ENCODE measurements at places on chromosomes 3 and 15.

DNA sequence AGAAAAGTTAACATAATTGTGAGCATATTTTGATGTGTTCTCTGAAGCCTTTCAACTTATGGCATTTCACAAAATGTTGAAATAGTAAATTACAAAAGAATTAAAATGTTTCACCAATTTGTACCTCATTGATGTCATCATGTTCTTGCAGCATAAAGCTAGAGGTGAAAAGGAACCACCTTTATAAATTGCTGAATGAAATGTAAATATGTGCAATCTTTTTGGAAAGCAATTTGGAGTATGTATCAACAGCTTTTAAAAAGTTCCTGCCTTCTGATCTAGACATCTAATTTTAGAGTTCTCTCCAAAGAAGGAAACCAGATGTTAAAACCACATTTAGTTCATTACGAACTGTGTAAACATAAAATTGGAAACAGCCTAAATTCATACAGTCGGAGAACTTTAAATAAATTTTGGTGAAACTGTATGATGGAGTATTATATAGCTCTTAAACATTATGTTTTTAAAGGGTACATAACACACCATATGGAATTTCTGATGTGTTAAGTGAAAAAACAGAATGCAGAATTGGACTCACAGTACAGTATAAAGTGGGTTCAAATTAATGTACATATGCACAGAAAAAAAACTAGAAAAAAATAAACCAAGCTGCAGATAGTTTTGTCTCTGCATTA, 311.2 kb upstream of the NAALADL2 start:
- DNase-seq = no peak

GRCh38 chr3:52314489-52314888, 1.6 kb upstream of the DNAH1 start:
- no peak for DNase-seq

DNA sequence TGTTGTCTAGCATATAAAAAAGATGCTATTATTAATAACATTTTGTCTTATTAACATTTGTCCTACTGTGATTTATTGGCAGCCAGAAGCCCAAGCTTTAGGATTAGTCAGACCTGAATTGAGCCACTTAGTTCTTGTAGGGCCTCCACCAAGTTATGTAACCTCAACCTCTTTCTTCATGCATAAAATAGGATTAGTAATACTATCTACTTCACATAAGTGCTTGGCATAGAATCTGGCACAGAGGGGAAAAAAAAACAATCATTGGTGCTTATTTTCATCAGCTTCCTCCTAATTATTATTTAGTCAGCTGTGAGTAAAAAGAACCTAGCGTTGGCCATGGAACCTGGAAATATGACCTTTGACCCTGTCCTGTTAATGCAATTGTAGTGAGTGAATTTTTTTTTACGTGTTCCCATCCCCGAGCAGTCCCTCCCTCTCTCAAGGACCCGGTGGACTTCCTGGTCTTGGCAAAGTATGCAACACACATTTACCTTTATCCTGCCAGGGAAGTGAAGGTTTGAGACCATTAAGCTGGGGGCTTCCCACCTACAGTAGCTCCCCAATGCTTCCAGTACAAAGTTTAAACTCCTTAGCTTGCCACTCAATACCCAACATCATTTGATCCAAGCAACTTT, 136.8 kb downstream of the FHIT start:
- no peak for DNase-seq

- peak; percentile 28 for DNase-seq
Measured at GRCh38 chr15:73924171-73924921, 1.9 kb upstream of the LOXL1 start.

GRCh38 chr15:40130118-40130517, 21.4 kb upstream of the BMF start:
- DNase-seq = no peak

GRCh38 chr3:128804811-128805155, 74.6 kb upstream of the ACAD9 start:
- no peak for DNase-seq

DNA sequence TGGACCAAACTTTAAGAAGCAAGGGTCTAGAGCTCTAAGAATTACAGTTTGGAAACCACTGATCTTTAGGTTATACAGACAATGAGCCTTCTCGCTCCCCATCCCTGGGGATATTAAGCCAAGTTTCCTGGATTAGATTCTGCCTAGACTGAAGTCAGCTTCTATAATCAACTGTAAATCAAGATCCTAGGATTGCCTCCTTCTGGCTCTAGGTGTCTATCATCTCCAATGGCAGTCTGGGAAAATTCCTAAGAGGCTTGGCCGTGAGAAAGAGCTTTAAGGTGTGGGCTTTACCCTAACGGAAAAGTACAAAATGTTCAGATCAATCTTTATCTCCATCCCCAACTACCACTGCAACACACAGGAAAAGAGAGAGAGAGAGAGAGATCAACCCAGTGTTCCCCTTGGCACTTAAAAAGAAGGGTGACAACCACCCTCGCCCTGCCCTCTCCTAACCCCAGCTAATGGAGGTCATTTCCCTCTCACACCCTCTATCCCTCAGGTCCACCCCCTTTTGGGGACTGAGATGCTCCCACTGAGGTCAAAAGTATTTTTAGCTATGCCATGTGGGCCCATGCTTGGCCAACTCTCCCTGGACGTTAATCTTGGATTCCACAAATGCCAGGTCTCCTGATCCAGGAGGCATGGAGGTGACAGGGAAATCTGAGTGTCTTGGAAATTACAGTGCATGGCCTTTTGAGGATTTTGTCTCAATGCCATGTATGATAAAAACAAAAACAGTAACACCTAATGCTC, 202.8 kb upstream of the BCL6 start:
- DNase-seq = no peak

DNA sequence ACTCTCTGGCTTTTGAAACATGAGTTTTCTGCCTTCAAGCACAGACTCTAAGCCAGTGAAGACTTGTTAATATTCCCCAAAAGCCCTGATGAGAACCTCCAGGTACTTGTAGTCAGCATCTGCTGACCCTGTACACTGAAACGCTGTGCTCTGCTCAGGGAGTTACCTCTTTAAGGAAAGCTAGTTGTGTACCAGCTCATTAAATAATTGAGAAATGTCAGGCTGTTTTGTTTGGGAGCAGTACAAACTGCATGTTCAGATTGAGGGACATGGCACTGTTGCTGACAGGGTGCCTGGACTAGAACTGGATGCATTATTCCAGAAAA, 21.7 kb downstream of the UPK1B start:
- DNase-seq = no peak

GRCh38 chr3:161409069-161409468, 37.8 kb upstream of the SPTSSB start:
- DNase-seq = peak; percentile 65

- DNase-seq = no peak
Measured at GRCh38 chr3:35201211-35201610, 438.1 kb upstream of the ARPP21 start.

- DNase-seq = no peak
Measured at GRCh38 chr3:175716446-175716845, 857.3 kb downstream of the NAALADL2 start.

GRCh38 chr3:57949785-57950615, 58.2 kb upstream of the FLNB start:
- no peak for DNase-seq

- DNase-seq = no peak
Measured at GRCh38 chr3:45599984-45600650, 5.6 kb downstream of the LIMD1 start.

DNA sequence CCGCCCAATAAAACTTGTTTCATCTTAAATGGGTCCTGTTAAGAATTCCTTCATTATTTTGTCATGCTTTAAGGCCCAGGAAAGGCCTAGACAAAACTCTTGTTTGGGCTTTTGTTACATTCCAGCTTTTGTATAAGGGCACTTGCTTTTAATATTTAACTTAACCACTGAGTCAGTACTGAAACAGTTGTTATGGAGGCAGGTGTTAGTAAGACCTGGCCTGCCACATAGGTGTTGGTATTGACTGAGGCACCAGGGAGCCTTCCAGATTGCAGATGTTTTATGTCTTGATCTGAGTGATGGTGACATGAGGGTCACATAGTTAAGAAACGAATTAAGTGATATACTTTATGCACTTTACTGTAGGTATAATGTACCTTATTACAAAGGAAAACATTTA, 274.9 kb upstream of the TGFBR2 start:
- DNase-seq = no peak
